ENCODE measurements at places on chromosomes 13 and 19.

GRCh38 chr13:42409075-42409474, 137.1 kb downstream of the AKAP11 start:
- DNase-seq = no peak

DNA sequence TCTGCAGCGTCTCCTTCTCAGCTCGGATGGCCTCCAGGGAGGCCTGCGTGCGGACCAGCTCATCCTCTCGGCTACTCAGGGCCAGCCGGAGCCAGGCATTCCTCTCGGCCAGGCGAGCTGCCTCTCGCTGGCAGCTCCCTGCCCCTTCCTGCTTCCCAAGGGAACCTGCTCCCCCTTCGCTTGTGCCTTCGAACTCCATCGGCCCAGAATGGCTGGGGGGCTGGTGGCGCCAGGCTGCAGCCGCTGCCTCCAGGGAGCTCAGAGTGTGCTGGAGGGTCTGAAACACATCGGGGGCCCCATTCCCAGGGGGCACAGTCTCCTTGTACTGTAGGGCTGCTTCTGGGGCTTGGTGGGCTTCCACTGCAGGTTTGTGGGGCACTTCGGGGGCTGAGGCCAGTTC, 2.0 kb downstream of the USHBP1 start:
- no peak for DNase-seq

DNA sequence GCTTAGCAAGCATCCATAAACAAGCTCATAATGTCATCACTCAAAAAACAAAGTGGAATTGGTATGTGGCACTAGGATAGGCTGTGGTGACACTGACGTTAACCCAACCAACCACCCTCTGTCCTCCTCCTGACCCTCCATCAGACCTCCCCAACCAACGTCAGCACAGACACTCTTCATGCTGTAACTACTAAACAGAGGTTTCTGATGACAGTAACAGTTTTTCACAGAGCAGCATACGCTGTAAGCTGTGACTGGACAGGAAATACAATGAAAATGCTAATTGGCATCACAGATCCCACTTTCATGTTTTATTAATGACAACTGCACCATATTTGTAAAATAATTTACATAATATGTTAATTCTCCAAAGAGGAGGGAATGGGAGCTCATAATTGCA, 238.0 kb downstream of the IRS2 start:
- no peak for DNase-seq

- DNase-seq = no peak
Measured at GRCh38 chr19:49020931-49021895, 2.9 kb downstream of the CGB3 start.

DNA sequence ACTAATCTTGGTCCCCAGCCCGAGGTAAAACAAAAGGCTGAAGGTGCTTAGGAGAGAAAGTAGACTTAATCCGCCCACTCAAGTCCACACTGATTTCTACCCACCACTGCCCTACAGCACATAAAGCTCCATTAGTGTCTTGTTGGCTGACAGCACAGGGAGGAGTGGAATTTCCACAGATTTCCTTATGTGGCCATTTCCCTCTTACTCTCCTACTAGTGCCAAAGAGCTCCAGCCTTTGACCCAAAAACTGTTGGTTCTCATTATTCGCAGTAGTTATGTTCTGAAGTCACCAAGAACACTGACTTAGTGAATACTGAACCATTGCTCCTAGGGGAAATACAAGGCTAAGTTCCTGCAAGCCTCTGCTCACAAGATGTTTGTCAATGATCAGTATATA, 61.2 kb downstream of the RAB20 start:
- DNase-seq = no peak

- DNase-seq = no peak
Measured at GRCh38 chr13:95896301-95896700, 156.9 kb downstream of the UGGT2 start.

- DNase-seq = no peak
Measured at GRCh38 chr13:39107561-39107960, 69.3 kb downstream of the NHLRC3 start.

DNA sequence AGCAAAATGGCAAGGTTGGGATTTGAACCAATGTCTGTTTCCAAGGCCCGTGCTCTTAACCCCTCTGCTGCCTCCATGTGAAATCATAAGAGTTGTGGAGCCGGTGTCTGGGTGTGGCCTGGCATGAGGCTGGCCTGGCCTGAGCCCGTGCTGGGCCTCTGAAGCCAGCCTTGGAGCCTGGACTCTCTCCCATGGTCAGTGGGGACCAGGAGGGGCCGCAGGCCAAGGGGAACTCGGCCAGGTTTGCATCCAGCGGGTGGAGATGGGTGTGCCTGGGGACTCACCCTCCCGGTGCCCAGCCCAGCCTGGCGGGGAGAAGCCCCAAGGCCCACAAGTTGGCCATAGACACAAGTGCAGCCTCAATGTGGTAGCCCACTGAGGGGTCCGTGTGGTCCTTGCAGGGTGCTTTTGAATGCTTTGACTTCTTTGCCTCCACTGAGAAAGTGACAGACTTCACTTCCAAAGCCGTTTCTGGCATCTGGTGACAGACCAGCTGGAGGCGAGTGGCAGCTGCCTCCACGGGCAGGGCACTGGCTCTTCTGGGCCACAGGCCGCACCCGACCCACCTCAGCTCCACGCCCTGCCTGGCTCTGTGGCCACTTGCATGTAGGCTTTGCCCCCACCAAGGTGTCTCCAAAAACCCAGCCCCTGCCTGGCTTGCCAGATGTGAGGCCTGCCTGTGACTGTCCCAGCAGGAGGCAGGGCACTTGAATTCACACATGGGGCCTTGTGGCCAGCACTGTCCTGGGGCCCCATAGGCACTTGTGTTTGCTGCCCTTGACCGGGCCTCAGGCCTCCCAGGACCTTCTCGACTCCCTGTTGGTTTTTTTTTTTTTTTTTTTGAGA, 26.2 kb upstream of the NCCRP1 start:
- DNase-seq = no peak

GRCh38 chr19:20926796-20927195, 3.7 kb downstream of the ZNF85 start:
- DNase-seq = no peak

DNA sequence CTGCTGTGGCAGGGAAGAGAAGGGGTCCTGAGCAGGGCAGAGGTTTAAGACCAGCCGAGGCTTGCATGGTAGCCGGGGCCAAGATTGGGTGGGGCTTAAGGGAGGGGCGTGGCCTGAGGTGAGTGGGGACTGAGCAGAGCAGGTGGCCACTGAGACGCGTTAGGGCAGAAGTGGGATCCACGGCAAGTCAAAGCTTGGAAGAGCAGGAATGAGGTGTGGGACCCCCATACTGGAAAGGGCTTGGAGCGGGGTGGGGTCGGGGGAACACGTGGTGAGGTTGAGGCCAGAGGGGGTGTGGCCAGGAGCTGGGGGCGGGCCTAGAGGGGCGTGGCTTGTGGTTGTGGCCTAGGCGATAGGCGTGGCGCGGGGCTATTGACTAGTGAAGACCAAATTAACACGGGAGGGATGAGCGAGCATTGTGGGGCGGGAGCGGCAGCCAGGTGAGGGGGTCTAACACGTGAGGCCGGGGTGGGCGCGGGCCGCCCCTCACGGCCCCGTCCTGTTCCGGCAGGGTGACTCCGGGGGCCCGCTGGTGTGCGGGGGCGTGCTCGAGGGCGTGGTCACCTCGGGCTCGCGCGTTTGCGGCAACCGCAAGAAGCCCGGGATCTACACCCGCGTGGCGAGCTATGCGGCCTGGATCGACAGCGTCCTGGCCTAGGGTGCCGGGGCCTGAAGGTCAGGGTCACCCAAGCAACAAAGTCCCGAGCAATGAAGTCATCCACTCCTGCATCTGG, 3.3 kb downstream of the CFD start:
- DNase-seq = peak; percentile 88

GRCh38 chr13:76937281-76937820, 11.0 kb upstream of the ACOD1 start:
- DNase-seq = no peak

DNA sequence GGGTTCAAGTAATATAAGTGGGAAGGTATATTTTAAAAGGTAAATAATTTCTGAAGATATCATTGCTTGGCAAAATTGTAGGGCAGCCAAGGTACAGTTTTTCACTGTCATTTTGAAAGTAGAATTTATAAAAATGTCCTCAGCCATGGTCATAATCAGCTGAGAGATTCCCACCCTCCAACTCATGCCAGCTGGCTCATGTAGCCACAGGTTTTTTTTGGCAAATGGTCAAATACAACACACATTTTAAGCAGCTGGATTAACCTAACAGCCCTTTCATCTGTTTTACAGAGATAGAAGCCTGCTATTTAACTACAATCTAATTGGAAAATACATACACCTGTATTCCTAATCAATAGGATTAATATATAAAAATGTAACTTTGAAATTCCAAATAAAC, 619.2 kb upstream of the SGCG start:
- DNase-seq = no peak

DNA sequence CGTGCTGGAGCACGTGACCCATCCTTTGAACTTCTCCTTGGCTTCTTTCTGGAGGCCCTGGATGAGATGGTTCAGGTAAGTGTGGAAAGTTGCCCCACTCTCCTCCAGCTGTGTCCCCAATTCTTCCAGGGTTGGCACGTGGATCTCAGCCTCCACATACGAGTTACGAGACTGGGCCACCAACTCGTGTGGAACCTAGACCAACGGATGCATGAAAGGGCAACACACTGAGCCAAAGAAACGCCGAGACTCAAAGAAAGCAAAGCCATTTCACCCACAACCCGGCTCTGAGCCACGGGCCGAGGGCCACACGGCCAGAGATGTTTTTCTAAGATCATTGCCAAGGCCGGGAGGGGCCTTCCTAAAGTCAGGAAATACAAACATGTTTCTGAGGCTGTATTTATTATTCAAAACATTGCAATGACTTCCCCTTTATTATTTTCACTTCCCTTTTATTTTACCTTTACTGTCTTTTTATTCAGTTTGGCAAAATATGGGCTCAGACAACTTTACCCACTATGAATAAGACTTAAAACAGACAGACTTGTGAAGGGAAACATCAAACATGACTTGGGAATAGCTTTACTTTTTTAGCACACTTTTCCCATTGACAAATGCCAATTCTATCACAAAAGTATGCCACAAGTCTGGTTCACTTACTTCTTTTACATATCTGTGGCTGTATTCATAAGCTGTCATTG, 94.6 kb downstream of the KL start:
- no peak for DNase-seq

DNA sequence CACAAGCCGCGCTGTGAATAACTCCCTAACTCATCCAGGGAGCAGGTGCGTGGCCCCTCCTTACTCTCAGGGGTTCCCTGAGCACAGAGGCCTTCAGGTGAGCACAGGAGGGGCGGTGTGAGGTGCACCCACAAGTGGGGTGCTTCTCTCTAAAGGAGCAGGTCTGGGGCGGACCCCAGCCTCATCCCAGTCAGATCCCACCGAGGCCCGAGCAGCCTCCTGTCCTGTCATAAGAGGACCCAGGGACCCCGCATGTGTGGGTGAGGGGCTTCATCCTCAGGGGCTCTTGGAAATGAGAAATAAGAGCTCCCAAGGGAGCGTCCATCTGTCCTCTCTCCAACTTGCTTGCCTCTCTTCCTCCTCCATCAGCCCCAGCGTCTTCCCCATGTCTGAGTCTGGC, 3.0 kb upstream of the LILRA5 start:
- DNase-seq = no peak

GRCh38 chr19:39252458-39252857, 3.8 kb upstream of the IFNL4 start:
- no peak for DNase-seq

GRCh38 chr13:51923983-51924539, 62.3 kb downstream of the CCDC70 start:
- peak; percentile 20 for DNase-seq

GRCh38 chr13:109785892-109786450, 412 bp downstream of the IRS2 start:
- no peak for DNase-seq

- no peak for DNase-seq
Measured at GRCh38 chr13:110183910-110184309, 123.0 kb downstream of the COL4A1 start.

DNA sequence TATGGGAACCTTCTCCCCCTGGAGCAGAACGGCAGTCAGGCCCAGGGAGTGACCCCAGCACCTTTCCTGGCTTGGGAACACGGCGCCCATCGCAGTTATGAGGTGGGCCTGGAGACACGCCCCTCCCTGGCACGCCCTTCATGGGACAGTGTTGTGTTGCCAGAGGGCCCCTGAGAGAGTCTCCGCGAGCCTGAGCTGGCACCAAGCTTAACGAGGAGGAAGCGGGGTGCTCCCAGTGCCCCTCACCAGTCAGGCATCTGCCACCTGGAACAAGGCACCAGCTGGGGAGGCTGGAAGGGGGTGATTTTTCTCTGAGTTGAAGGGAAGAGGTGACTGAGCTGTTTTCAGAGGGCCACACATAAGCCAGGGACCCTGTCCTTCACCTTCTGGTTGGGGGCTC, 180.6 kb downstream of the KDM4B start:
- no peak for DNase-seq

GRCh38 chr19:3210347-3211017, 14.0 kb upstream of the CELF5 start:
- peak; percentile 61 for DNase-seq

GRCh38 chr19:4044990-4045465, 21.7 kb downstream of the ZBTB7A start:
- no peak for DNase-seq

DNA sequence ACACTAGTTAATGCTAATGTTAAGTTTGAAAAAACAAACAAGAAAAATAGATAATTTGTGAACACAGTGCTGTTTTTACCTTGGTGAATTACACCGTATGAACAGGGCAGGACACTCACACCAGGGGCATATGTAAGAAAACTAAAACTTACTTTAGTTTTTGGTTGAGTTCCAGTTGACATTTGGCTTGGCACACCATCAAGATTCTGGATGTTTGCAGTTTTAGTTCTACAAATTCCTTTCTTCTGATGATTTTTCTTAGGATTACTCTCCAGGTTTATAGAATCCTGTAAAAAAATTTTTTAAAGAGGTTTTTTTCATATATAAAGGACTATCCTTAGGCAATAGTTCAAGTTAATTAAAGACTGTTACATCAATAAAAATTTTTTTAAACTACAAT, 238.5 kb upstream of the STARD13 start:
- DNase-seq = no peak

All from neural progenitor cell (in vitro differentiated cells).